ENCODE measurements at places on chromosomes 4 and X.

DNA sequence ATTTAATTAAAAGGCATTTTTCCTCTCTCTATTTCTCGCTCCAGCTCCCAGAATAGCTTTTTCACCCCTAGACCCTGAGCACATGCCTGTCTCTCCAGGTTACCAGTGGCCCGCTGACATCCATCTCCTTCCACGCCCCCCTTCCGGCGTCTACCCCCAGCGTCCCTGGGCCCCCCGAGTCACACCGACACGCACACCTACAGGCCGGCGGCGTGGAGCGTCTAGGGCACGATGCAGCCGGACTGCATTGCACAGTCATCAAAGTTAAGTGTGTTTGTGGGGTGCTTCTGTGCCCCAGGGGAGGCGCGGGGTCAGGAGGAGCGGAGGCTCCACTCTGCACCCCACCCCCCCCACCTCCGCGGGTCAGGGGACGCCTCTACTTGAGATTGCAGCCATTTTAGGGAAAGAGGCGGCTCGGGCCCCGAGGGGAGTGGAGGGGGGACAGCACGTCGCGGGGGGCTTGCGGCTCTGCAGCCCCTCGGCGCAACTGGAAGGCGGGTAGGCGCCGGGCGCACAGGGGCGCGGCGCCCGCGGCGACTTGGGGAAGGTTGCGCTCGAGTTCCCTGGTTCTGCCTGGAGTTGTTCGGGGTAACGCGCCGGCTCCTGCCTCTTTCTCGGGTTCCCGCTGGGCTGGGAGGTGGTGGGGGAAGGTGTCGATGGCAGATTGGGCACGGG lies 112.7 kb downstream of the DHX15 start:
- DNase-seq, result no peak

GRCh38 chr4:3476341-3476747 lies 13.2 kb downstream of the DOK7 start:
- no peak for DNase-seq

GRCh38 chrX:110003167-110004156 lies 548 bp downstream of the TMEM164 start:
- DNase-seq, result no peak

DNA sequence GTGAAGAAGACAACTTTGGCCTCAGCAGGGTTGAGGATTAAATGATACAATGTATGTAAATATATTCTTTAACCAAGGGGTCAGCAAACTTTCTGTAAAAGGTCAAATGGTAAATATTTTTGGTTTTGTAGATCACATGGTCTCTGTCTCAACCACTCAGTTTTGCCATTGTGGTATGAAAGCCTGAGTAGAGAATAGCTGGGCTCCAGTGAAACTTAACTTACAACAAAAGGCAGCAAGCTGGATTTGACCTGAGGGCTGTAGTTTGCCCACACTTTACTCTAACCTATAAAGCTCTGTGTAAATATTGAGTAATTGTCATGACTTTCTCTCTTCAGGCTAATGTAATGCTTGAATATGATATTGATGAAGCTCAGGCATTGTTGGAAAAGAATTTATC lies 19.6 kb downstream of the VBP1 start:
- DNase-seq, result no peak

GRCh38 chr4:140645614-140646412 lies 77.1 kb upstream of the UCP1 start:
- no peak for DNase-seq

DNA sequence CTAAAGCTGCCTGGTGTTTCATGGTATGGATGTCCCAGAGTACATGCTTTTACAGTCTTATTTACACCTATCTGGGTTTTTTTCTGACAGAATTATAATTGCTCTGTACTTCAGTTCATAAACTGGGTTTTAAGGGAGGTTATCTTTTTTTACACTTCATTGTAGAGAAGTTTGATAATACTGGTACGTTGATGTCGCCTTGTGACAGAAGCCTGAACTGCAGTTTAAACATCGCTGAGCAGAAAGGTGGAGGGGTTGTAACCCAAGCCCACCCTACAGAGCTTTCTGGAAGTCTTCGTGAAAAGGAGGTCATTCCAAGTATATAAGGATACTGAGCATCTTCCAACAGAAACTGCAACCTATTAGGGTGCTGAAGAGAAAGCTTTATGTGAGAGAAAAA lies 46.4 kb downstream of the BEX1 start:
- DNase-seq, result no peak

DNA sequence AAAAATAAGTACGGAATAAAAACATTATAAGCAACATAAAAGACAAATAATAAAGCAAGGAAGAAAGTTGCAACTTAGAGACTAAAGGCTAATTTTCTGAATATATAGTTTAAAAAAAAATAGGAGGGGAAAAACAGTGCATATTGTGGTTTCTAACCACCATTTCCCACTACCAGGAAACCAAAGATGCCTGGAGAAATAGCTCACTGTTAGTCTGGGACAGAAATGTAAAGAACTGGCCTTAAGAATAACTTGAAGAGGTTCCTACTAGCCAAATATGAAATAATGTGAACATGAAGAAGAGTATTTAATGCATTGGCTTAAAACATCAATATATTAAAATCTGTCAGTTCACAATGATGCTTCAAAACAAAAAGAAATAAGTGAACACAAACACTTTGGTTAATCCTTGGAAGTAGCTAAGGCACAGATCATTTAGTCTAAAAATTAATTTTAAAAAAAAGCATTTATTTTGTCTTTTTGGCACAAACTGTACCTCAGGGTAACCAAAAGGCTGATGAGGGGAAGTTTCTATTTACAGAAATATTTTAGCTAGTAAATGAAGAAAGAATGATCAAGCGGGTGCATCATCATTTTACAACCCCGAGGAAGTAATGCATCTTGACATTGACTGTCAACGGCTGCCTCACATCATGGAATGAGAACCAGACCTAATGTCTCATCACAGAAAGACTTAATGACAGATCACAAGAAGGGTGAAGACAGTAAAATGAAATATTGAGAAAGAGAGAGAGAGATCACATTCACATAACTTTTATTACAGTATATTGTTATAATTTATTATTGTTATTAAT lies 297.2 kb upstream of the LDB2 start:
- DNase-seq, result no peak

- DNase-seq, result no peak
These were observed 73.2 kb upstream of the AMOT start for GRCh38 chrX:112913807-112914206.

DNA sequence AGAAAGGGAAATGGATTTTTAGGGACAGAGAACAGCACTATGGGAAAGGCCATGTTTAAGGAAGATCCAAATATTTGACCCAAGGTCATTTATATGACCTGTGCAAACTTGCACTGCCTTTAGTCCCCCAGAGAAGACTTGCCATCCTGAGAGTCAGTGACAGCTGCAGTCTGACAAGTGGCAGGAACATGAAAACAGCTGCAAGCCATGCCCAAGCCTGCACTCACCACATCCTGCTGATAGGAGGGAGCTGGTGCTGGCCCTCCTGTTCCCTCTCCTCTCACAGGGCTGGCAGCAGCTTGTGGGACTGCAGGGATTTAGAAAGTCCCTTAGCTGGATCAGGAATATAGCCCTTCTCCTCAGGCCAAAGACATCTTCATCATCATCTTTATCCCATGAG lies 187.7 kb downstream of the RAP1GDS1 start:
- DNase-seq, result no peak

- DNase-seq, result no peak
These were observed 4.2 kb downstream of the VSIG4 start for GRCh38 chrX:66035667-66036066.

- no peak for DNase-seq
These were observed 54.0 kb downstream of the SLC9A7 start for GRCh38 chrX:46704767-46705386.

DNA sequence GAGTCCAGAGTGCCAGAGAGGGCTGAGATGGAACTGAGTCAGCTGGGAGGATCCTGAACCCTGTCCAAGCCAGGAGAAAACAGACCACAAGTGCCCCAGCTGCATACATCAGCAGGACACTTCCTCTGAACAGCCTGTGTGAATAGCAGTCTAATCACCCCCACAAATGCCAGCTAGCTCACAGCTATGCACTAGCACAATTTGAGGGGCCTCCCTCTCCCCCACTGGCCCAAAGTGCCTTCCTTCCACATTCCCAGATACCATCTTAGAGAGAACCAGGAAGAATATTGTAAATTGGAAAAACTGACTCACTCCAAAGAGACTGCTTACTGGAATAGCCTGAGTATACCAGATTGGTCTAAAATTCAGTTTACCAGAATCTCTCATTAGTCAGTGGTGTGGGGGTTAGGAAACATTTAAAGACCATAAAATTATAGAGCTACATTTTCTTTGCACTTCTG lies 292.6 kb upstream of the KLF3 start:
- DNase-seq, result no peak

DNA sequence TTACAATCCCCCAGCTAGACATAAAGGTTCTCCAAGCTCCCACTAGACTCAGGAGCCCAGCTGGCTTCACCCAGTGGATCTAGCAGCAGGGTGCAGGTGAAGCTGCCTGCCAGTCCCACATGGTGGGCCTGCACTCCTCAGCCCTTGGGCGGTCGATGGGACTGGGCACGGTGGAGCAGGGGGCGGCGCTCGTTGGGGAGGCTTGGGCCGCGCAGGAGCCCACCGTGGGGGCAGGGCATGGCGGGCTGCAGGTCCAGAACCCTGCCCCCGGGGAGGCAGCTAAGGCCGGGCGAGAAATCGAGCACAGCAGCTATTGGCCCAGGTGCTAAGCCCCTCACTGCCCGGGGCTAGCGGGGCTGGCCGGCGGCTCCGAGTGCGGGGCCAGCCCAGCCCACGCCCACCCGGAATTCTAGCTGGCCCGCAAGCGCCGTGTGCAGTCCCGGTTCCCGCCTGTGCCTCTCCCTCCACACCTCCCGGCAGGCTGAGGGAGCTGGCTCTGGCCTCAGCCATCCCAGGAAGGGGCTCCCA lies 9.6 kb upstream of the KLF8 start:
- DNase-seq, result no peak

- no peak for DNase-seq
These were observed 105.4 kb upstream of the ANK2 start for GRCh38 chr4:112944006-112944405.

GRCh38 chr4:138870737-138871554 lies 144.6 kb upstream of the NOCT start:
- DNase-seq, result peak; percentile 53

DNA sequence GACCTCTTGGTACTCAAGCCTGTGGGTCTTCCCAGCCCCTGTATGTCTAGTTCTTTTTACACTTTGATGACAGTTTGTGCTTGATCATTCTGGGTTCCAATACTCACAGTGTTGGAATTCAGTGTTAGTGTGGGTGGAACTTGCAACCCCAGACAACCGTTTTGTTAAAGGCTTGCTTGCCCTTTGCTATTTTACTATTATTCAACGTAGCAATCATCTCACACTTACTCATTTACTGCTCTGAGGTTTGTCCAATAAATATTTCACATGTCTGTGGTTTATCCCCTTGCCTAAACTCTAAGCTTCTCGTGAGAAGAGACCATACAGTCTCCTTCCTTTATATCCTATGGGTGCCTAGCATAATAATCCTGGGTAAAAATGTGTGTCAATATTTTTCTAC lies 15.3 kb downstream of the CCNG2 start:
- DNase-seq, result no peak

DNA sequence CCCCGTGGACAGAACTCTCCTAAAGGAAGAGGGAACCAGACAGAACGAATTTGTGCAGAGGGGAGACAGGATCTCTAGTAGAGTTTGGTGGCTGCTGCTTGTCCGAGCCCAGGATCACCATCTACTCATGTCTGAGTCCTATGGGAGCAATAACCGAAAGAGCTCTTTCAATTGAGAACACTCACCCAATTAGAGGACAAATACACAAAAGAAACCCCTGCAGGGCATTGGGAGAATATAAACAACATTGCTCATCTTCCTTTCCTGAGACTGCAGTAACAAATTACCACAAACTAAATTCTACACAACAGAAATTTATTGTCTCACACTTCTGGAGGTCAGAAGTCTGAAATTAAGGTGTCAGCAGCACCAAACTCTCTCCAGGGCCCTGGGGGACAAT lies 65.6 kb downstream of the SPINK2 start:
- no peak for DNase-seq

- DNase-seq, result peak; percentile 88
These were observed 171.7 kb upstream of the HCCS start for GRCh38 chrX:10939424-10939823.

- DNase-seq, result no peak
These were observed 45.2 kb downstream of the FHDC1 start for GRCh38 chr4:152981278-152981677.

- no peak for DNase-seq
These were observed 443.0 kb upstream of the GALNT7 start for GRCh38 chr4:172725581-172725980.

DNA sequence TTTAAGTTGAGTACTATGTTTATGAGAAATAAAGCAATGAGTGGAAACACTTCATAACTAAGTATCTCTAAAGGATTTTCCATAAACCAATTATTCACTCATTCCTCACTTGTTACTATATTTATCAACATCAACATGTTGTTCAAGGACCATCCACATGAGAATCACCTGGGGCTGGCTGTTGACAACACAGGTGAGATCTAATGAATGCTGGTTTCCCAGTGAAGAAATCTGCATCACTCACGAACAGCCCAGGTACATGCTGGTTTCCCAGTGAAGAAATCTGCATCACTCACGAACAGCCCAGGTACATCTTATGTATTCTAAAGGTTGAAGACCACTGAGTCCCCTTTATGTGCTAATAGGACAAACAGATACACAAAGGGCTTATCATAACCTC lies 32.5 kb downstream of the TSPAN5 start:
- DNase-seq, result no peak

DNA sequence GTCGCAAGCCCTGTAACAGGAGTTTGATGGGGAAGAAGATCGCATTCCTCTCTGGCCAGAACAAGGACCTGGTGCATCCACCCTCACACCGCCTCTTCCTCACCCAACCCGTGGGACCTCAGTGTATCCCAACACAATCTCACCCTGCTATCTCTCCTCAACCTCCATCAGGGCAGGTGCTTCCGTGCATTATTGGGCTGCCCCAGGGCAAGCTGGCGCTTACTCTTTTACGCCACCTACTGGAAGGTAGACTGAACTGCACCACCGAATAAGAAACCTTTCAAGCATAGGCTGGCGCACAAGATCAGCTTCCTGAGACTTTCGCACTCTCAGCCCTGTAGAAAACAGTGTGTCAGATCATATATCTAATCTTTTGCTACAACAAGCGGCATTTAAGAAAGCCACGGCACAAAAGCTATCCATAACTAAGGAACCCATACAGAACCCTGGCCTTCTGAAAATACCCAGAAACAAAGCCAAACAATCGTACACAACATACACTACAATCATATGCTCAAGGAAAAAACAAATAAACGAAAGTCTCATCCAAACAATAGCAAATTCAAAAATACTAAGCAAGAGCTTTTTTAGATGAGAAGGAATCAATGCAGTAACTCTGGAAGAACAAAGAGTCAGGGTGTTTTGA lies 209.3 kb downstream of the UGT8 start:
- peak; percentile 2 for DNase-seq

- DNase-seq, result no peak
These were observed 29.7 kb downstream of the MANBA start for GRCh38 chr4:102730968-102731533.

- DNase-seq, result no peak
These were observed 37.4 kb downstream of the SCD5 start for GRCh38 chr4:82761229-82761628.

DNA sequence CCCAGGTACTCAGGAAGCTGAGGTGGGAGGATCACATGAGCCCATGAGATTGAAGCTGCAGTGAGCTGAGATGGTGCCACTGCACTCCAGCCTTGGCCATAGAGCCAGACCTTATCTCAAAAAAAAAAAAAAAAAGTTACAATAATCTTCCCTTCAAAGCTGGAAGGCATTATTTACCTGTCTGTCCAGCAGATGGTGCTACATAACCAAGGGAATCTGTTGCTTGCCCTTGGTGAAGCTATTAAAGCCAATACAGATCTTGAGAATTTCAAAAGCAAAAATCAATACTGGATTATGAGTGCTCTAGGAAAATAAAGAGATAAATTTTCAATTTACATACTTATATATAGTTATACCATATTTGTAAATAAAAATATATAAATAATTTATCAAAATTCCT lies 25.9 kb downstream of the PKD2 start:
- DNase-seq, result peak; percentile 59
